GF-D8 (cell line): ENCODE measurements at places on chromosomes 2 and 18.

- no peak for DNase-seq
Measured at GRCh38 chr18:13811993-13812392, 12.0 kb upstream of the MC5R start.

- DNase-seq: no peak
Measured at GRCh38 chr2:230602562-230603230, 109.9 kb upstream of the CAB39 start.

- no peak for DNase-seq
Measured at GRCh38 chr2:217928324-217929181, 74.2 kb downstream of the TNS1 start.

- DNase-seq: no peak
Measured at GRCh38 chr2:60400462-60401246, 152.8 kb downstream of the BCL11A start.

DNA sequence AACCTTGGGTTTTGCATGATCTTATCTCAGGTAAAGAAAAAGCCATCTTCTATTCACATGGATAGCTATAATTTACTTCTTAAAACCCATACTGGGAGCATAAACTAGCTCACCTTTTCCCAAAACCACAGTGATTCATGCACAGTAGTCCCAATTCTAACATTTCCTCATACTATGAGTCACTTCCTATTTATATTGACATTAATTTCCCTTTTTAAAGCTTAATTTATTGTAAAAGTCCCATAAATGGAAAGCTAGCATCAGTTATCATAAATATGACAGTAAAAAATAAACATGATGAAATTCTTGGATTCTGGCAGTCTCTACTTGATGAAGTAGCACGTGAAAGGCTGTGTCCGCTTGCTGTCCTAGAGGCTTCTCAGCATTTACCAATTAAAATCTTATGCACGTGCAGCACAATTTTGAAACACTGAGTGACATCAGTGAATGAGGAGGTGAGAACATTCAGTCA, 180.1 kb downstream of the CDH2 start:
- no peak for DNase-seq

DNA sequence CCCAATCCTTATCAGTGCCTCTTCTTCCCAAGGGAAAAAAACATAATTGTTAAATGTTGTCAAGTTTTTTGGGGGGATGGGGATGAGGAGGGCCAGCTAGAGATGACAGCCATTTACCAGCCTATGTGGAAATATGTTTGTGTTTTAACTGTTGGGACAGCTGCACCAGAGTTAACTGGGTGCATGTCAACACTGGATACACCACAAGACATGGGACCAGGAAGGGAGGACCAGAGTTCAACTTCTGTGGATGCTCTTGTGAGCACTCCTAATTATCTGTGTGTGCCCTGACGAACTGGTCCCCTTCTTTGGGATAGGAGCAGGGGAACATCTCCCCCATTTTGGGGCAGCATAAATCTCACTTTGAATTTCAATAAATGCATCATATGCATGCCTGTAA, 66.1 kb upstream of the FZD5 start:
- no peak for DNase-seq

DNA sequence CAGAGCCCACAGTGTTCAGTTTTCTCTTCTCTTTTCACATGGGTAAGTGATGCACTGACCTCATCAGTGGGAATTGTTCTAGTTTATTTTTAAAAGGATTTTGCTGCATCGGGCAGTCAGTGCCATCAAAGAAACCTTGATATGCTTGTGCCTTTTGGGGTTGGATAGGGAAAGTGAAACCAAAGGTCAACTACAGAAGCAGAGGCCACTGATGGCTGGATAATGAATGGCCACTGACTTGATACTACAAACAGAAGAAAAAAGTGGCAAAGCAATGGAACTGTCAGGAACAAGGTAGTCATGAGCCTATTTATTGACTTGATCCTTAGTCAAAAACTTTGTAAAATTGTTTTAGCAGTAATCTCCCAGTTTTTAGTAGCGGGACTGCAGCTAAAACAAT, 636.3 kb upstream of the ZEB2 start:
- no peak for DNase-seq

- no peak for DNase-seq
Measured at GRCh38 chr18:79491081-79491551, 95.4 kb downstream of the NFATC1 start.

DNA sequence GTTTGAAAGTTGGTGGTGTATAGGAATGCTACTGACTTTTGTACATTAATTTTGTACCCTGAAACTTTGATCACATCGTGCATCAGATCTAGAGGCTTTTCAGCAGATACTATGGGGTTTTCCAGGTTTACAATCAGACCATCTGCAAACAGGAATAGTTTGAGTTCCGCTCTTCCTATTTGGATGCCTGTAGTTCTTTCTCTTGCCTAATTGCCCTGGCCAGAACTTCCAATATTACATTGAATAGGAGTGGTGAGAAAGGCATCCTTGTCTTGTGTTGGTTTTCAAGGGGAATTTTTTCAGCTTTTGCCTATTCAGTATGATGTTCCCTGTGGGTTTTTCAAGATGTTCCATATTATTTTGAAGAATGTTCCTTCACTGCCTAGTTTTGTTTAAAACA, 633.5 kb downstream of the KCNJ3 start:
- no peak for DNase-seq

DNA sequence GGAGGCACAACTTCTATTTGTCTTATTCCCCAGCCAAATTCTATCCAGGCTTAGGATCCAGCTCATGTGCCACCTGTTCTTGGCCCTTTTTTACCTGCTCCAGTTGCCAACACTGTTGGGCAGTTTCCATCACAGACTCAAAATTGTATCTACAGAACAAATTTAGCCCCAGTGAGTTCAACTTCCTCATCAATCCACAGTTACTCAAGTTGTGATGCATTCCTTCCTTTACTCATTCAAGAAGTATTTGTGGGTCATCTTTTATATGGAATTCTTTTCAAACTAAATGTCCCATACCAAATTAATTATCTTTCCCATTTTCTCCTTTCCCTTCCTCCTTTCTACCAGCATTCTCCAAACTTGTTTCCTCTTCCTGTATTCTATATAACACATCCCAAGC, 12.7 kb upstream of the DDX18 start:
- no peak for DNase-seq
